ENCODE measurements at places on chromosomes 12 and 14.

GRCh38 chr14:51552768-51553404 lies 98.8 kb upstream of the FRMD6 start:
- DNase-seq = no peak
- H3K27ac ChIP-seq = no peak overlapping the region
- H3K27me3 ChIP-seq = no peaks in the 10 kb centered on the region
- no peaks in the 10 kb centered on the region for H3K36me3 ChIP-seq
- peaks cover 12% of the 10 kb centered on the region for H3K4me1 ChIP-seq
- H3K4me3 ChIP-seq = no peak overlapping the region

- H3K4me1 ChIP-seq = no peaks in the 10 kb centered on the region
- H3K36me3 ChIP-seq = no peaks in the 10 kb centered on the region
- no peaks in the 10 kb centered on the region for H3K27me3 ChIP-seq
- no peak overlapping the region for H3K4me3 ChIP-seq
- no peak for DNase-seq
Observed at GRCh38 chr14:25400607-25401206, 350.8 kb upstream of the STXBP6 start.

GRCh38 chr12:116539905-116540482 lies 19.2 kb upstream of the MAP1LC3B2 start:
- no peaks in the 10 kb centered on the region for H3K36me3 ChIP-seq
- H3K4me3 ChIP-seq = no peak overlapping the region

GRCh38 chr12:95351748-95352147 lies 122.2 kb upstream of the METAP2 start:
- H3K4me3 ChIP-seq = no peak overlapping the region
- no peak overlapping the region for H3K27ac ChIP-seq
- no peaks in the 10 kb centered on the region for H3K36me3 ChIP-seq
- no peaks in the 10 kb centered on the region for H3K27me3 ChIP-seq

DNA sequence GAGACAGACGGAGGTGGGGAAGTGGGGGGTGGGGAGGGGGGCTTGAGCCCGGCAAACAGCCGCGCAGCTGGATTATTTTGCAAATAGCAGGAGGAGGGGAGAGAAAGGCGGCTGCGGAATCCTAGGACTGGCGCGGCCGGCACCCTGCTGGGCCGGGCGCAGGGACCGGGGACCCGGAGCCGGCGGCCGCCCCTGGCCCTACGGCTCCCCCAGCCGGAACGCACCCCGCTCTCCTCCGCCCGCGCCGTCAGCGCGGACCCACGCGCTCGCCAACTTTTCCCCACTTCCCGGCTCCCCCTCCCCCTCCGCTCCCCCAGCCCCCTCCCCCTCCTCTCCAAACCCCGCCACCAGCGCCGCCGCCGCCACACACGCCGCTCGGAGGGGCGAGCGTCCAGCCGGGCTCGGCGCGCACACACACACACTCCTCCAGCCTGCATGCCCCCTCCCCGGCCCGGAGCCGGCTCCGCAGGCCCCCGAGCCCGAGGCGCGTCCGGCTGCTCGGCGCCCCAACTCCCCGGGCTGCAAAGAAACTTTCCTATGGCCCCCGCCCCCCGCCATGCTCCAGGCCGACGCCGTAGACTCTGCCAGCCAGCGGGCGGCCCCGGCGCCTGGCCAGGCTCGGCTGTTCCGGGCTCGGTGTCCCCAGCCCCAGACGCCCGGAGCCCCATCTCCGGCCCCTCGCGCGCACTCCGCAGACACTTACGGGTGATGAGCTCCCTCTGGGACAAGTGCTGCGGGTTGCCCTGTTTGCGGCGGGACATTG lies 1.4 kb downstream of the BCL11B start:
- H3K36me3 ChIP-seq = no peaks in the 10 kb centered on the region
- peaks cover 38% of the 10 kb centered on the region for H3K4me1 ChIP-seq
- DNase-seq = no peak
- H3K27me3 ChIP-seq = peaks cover 9% of the 10 kb centered on the region
